ENCODE measurements at places on chromosomes 2 and 18.

GRCh38 chr2:12110074-12110473, 363.6 kb downstream of the LPIN1 start:
- no peak for DNase-seq

DNA sequence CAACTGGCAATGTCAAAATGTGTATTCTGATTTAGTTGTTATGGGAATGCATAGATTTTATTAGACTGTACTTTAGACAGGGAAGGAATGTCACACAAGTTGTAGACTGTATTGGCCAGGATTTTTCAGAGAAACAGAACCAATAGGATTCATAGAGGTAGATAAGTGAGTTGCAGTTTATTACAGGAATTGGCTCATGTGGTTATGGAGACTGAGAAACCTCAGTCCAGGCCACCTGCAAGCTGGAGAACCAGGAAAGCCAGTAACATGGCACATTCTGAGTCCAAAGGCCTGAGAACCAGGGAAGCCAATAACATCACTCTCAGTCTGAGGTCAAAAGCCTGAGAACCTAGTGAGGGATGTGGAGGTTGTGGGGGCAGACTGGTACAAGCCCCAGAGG, 1.8 kb upstream of the GALNT5 start:
- DNase-seq: no peak

DNA sequence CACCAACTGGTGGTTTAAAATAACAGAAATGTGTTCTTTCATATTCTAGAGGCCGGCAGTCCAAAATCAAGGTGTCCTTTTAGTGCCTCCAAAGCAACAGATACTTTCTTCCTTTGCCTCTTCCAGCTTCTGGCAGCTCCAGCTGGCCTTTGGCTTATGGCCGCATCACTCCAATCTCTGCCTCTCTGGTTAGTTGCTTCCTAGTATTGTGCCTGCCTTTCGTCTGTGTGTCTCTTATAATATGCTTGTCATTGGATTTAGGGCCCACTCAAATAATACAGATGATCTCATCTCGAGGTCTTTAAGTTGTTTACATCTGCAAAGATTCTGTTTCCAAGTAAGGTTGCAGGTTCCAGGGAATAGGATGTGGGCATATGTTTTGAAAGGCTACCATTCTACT, 855.2 kb upstream of the ID2 start:
- DNase-seq: no peak

- peak; percentile 64 for DNase-seq
These were observed 56.0 kb downstream of the TEX44 start for GRCh38 chr2:231648579-231649174.

- no peak for DNase-seq
These were observed 29.1 kb downstream of the SP140L start for GRCh38 chr2:230356084-230356483.

GRCh38 chr2:132544006-132544630, 125.9 kb downstream of the LYPD1 start:
- DNase-seq: no peak

GRCh38 chr18:46301571-46301970, 197.4 kb downstream of the HAUS1 start:
- no peak for DNase-seq

DNA sequence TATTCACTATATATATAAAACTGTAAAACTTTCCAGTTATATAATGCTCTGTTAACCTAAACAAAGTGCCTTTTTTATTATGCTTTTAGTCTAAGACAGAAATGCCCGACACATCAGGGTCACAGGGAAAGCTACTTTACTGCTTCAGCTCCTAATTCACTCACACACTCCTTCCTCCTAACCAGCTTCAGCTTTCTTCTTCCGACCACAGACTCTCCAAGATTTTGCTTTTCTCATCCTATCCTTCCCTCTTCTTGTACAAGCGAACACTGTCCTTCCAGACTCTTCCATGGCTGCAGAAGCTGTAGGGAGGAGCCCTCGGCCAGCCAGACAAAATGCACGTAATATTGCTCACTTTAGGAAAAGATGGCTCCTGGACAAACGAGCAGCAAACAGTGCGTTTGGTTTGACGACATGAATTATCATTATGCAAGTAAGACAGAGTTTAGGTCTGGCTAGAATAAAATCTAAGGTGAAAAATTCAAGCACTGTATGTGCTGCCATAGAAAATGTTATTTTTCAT, 47.5 kb upstream of the HNRNPA3 start:
- DNase-seq: no peak

- DNase-seq: no peak
These were observed 98.7 kb upstream of the DTNB start for GRCh38 chr2:25772078-25772477.

- DNase-seq: no peak
These were observed 34.1 kb upstream of the FAM110C start for GRCh38 chr2:80378-80777.

GRCh38 chr2:29314816-29315571, 199.8 kb downstream of the CLIP4 start:
- DNase-seq: no peak

GRCh38 chr2:41705634-41706033, 342.2 kb upstream of the PKDCC start:
- no peak for DNase-seq

DNA sequence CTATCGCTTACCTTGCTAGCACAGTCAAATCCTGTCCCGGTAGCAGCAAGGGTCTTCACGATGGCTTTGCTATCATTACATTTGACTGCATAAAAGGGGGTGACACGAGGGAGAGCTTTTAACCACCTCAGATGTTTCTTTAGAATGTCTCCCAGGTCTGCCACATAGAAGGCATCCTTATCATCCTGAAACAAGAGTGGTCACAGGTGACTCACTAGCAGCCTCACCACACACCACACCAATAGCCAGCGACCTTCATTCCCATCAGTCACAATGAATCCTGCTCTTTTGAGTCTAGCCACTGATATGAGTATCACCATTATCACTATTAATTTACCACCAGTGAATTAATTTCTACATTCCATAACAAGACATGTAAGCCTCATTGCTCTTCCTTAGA, 3.7 kb downstream of the ODC1 start:
- no peak for DNase-seq

DNA sequence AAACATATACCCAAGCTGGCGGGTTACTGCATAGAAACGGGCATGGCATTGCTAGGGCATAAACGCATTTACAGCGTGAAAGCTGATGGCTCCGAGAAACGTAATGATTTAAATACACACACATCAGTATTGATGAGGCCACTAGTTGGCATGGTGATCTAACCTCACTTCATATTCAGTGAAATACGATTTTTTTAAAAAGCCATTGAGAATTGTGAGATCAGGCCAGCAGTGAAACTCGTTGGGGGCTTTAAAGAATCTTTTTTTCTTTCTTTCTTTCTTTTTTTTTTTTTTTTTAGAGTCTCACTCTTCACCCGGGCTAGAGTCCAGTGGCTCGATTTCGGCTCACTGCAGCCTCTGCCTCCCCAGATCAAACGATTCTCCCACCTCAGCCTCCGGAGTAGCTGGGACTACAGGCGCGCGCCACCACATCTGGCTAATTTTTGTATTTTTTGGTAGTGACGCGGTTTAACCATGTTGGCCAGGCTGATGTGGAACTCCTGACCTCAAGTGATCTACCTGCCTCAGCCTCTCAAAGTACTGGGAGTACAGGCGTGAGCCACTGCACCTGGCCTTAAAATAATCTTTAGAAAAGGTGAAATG, 2.4 kb upstream of the SMAD7 start:
- DNase-seq: no peak

- no peak for DNase-seq
These were observed 46.1 kb upstream of the MGAT4A start for GRCh38 chr2:98777076-98777475.

DNA sequence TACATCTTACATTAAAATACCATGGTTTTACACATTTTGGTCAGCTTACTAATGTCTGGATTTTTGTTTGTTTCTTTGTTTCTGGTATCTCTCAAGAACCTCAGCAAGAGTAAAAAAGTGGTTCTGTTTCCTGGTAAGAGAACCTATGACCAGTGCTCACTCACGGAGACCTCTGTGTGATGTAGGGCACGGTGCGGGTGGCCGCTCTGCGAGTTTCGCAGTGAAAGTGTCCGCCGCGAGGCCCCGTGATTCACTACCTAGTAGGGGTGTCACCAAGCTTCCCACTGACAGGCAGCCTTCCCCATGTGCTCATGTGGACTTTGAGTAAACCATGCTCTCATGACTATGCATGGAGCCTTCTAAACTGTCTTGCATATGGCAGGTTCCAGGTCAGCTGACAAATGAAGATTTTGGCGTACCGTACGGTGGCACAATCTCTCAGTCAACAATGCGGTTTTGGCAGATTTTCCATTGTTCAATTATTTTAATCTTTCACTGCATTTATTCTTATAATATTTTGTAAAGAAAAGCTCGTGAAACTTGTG, 137.3 kb downstream of the DCDC2C start:
- no peak for DNase-seq

GRCh38 chr2:1082456-1083205, 132.0 kb downstream of the SNTG2 start:
- DNase-seq: no peak

DNA sequence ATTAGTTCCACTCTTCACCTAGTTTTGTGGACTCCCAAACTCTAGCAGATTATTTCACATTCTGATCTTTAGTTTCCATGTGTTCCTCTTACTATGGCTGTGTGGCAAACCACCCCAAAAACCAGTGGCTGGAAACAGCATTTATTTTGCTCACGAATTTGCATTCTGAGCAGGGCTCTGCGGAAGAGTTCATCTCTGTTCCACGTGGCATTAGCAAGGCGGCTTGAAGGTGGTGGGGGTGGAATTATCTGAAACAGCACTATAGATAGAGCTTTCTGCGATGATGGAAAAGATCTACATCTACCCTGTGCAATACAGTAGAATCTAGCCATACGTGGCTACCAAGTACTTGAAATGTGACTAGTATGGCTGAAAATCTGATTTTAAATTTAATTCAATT, 5.9 kb downstream of the TWSG1 start:
- no peak for DNase-seq

DNA sequence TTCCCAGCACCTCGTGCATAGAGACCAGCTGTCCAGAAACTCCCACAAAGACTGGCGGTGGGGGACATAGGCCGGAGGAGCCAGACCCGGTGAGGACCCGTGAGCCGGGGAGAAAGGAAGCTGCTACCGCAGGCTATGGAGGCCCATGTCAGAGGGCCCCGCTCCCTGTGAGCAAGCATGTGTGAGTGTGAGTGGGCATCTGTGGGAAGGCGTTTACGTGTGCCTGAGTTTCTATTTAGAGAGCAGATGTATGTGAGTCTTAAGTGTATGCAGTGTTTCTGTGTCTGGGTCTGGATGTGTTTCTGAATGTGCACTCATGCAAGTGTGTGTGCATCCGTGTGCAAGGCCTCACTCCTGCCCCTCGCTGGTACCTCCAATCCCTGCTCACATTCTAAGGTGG, 187.8 kb upstream of the RAB6C start:
- no peak for DNase-seq

DNA sequence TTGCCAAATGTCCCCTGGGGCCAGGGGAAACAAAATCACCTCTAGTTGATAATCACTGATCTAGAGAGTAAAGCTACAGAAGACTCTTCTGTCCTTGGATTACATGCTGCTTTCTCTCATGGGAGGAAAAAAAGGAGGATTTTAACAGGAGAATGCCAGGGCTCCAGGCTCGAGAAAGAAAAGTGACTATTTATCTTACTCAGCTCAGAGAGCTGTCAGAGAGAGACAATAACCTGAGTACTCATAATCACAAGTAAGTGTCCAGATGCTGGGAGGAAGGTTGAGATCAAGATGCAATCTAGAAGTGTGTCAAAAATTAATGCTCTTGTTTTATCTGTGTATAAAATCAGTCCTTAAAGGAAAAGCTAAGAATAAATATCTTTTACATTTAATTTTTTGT, 133.3 kb downstream of the PTRHD1 start:
- DNase-seq: no peak

GRCh38 chr2:241773511-241774418, 2.9 kb upstream of the GAL3ST2 start:
- no peak for DNase-seq

DNA sequence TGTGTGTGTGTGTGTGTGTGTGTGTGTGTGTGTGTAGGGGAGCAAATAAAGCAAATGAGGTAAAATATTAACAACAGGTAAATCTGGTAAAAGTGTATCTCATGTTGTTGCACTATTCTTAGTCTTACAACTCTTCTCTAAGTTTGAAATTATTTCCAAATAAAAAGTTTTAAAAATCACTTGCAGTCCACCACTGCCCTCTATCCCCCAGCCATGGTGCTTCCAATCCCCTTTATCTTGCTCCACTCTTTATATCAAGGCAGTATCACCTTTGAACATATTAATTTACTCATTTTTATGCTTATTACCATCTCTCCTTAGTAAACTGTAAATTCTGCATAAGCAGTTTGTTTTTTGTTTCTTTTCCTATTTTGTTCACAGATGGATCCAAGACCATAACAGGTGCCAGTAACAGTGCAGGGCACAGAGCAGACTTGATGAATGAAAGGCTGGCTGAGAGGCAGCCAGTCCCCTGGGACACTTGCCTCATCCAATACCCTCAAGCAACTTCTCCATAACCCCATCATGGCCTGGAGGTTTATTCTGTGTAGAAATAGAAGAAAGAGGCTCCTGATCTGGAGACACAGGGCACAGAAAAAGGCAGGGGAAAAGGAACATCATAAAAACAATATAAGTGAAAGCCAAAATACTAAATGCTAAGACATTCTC, 67.6 kb downstream of the LDAH start:
- no peak for DNase-seq

DNA sequence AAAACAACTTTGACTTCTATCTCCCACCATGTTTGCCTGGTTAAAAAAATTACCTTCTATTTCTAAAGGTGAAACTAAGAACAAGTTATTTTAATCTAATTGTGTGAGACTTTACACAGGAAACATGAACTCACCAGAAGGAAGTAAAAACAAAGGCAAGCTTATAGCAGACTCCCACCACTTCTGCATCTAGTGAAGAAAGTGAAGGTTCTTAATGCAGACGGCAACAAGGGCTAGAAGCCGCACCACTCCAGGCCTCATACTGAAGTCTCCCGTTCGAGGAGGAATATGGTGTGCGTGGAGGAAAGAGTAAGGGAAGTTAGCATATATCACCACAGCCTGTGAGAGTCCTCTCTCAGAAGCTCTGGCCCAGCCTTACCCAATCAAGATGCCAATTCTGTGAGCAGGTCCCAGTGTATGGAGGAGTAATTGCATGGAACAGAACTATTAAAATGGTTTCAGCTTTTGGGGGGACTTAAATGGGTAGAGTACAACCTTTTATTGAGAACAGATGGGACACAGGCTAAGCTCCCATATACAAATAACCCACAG, 958.7 kb downstream of the BCL11A start:
- no peak for DNase-seq

DNA sequence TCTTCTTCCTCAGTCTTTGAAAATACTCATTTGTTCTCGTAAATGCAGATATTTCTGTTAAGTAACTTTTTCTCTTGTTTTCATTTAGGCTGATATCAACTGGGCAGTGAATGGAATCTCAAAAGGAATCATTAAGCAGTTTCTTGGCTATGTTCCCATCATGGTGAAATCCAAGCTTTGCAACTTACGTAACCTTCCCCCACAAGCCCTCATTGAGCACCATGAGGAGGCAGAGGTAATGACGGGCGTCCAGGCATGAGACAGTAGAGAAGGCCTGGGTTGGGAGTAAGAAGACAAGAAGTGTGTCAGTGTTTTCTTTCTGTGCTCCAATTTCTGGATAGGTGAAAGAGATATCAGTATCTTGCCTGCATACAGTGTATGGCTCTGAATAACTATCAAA, 5.1 kb downstream of the POLR1B start:
- no peak for DNase-seq

GRCh38 chr2:66301767-66302140, 133.2 kb upstream of the MEIS1 start:
- no peak for DNase-seq
